PC-3 (cell line): ENCODE measurements at places on chromosomes 2 and 18. TPM values are rescaled to one million over a fixed set of nuclear protein-coding genes. Genes with fewer than 3 reads are reported as not detected.

GALNT1 gene
- 17.9 and 25.0 TPM in 2 replicates for total RNA-seq

RNPEPL1 gene
- total RNA-seq, result 25.8 and 44.5 TPM in 2 replicates

LCLAT1 gene
- total RNA-seq, result 19.5 and 22.0 TPM in 2 replicates

TCF4 gene
- total RNA-seq, result 12.5 and 13.9 TPM in 2 replicates

CREG2 gene
- 40.0 and 67.9 TPM in 2 replicates for total RNA-seq

ETAA1 gene
- 12.1 and 14.0 TPM in 2 replicates for total RNA-seq

SOX11 gene
- not detected in 2 replicates for total RNA-seq

ADNP2 gene
- 23.2 and 25.2 TPM in 2 replicates for total RNA-seq

PLGLB2 gene
- total RNA-seq, result 0.87 TPM in 1 of 2 replicates, not detected in the other

SCN3A gene
- total RNA-seq, result 0.07 and 0.12 TPM in 2 replicates

KATNAL2 gene
- 2.0 and 6.6 TPM in 2 replicates for total RNA-seq

BOLL gene
- not detected in 2 replicates for total RNA-seq

POTEC gene
- 0.04 TPM in 1 of 2 replicates, not detected in the other for total RNA-seq

EML6 gene
- 5.3 and 15.7 TPM in 2 replicates for total RNA-seq

VIT gene
- total RNA-seq, result not detected in 2 replicates

TNFRSF11A gene
- 25.9 and 26.5 TPM in 2 replicates for total RNA-seq

NOL4 gene
- not detected in 2 replicates for total RNA-seq

SLC14A1 gene
- 2.3 and 6.9 TPM in 2 replicates for total RNA-seq

ACADL gene
- total RNA-seq, result 0.07 TPM in 1 of 2 replicates, not detected in the other

SERPINB3 gene
- total RNA-seq, result 5.6 and 6.3 TPM in 2 replicates

PRKAG3 gene
- not detected in 2 replicates for total RNA-seq

TMBIM1 gene
- total RNA-seq, result 42.8 and 45.0 TPM in 2 replicates

CCT4 gene
- 185 and 195 TPM in 2 replicates for total RNA-seq

DOK6 gene
- not detected in 2 replicates for total RNA-seq

RPRM gene
- total RNA-seq, result 1.4 and 2.6 TPM in 2 replicates

SIX3 gene
- 0.07 TPM in 1 of 2 replicates, not detected in the other for total RNA-seq

CCDC141 gene
- total RNA-seq, result 0.40 and 1.1 TPM in 2 replicates

MARCO gene
- not detected in 2 replicates for total RNA-seq

VRK2 gene
- 22.7 and 27.6 TPM in 2 replicates for total RNA-seq

ANAPC1 gene
- 94.4 and 97.9 TPM in 2 replicates for total RNA-seq

SERPINE2 gene
- 17.1 and 18.8 TPM in 2 replicates for total RNA-seq

BCS1L gene
- 41.3 and 48.5 TPM in 2 replicates for total RNA-seq

GDF7 gene
- 0.04 TPM in 1 of 2 replicates, not detected in the other for total RNA-seq

KCNS3 gene
- total RNA-seq, result 5.8 and 7.9 TPM in 2 replicates

CYP1B1 gene
- total RNA-seq, result 37.2 and 50.0 TPM in 2 replicates

RFTN2 gene
- total RNA-seq, result 0.07 TPM in 1 of 2 replicates, not detected in the other

HOXD3 gene
- total RNA-seq, result 3.0 and 4.4 TPM in 2 replicates

ST6GAL2 gene
- total RNA-seq, result 11.4 and 12.6 TPM in 2 replicates
